ENCODE measurements at places on chromosomes 5 and 9.

- no peak for DNase-seq
These were observed 145.0 kb downstream of the ZNF462 start for GRCh38 chr9:107008011-107008410.

GRCh38 chr5:159274676-159275075 is 11.6 kb downstream of the UBLCP1 start:
- DNase-seq = no peak

GRCh38 chr9:17829812-17830385 is 251.0 kb downstream of the SH3GL2 start:
- DNase-seq = no peak

DNA sequence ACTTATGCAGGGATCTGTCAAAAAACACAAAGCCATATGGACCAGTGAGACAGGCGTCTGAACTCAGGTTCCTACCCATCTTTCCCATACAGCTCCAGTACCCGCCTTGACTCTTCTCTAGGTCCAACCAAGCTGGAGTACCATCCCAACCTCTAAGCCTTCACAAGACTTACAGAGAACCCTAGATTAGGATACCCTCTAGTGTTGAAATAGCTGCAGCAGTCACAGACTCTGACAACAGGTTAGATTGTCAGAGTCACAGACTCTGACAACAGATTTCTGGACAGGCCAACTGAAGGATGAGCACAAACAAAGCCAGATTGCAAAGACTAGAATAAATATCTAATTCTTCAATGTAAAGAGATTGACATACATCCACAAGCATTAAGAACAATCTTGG is 266.1 kb downstream of the GRIA1 start:
- DNase-seq = no peak

GRCh38 chr9:110939047-110939446 is 99.2 kb downstream of the LPAR1 start:
- no peak for DNase-seq

- DNase-seq = no peak
These were observed 15.0 kb downstream of the ZSWIM6 start for GRCh38 chr5:61347080-61347479.

DNA sequence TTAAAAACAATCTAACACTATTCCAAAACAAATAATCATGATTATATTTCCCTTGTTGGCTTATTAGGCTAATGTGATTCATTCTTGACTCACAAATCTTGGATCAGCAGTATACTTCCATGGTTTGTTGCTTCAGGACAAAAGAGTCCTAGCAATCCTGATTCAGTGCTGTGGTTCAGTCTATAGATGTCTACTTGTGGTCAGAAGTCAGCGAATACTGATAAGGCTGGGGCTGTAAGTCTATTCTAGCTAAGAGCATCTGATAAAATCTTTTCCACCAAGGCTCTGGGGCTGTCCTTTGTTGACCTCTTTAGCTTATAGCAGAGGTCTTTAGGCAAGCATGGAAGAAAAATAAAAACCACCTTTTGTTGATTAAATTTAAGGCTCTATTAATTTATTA is 4.4 kb upstream of the SMIM3 start:
- DNase-seq = no peak

- no peak for DNase-seq
These were observed 10.4 kb downstream of the ISOC1 start for GRCh38 chr5:129104915-129105455.

DNA sequence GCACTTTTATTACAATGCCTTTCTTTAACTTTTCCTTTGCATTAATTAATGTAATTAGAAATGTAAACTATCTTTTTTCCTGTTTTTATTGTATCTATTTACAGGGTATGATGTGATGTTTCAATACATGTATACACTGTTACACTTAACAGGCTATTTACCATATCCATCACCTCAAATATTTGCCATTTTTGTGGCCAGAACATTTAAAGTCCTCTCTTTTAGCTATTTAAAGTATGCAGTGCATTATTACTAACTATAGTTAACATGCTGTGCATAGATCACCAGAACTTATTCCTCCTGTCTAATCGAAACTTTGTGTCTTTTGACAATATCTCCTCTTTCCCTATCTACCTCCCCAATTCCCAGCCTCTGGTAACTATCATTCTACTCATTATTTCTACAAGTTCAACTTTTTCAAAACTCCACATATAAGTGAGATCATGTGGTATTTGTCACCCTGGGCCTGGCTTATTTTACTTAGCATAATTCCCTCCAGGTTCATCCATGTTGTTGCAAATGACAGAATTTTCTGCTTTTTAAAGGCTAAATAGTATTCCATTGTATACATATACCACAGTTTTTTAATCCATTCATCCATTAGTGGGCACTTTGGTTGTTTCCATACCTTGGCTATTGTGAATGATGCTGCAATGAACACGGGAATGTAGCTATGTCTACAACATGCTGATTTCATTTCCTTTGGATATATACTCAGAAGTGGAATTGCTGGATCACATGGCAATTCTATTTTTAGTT is 32.8 kb downstream of the OR2K2 start:
- DNase-seq = no peak

GRCh38 chr9:123678038-123678877 is 251.7 kb downstream of the DENND1A start:
- no peak for DNase-seq

DNA sequence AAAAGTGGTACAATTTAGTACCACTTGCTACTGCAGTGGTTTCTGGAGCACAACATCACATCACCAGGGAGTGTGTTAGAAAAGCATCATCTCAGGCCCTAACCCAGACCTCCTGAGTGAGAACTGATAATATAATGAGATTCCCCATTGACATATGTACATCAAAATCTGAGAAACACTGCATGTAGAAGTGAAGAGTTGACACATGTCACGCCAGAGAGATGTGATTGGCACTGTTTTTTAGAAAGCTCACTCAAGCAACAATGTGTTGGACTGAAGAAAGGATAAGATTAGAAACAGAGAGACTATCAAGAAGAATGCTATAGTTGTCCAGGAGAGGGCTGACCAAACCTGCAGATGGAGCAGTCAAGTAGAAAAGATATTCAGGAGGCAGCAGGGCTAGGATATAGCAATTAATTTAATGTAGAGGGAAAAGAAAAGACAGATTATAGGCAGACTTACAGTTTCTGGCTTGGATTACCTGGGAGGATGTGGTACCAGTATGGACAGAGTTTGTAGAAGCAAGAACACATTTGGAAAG is 324.4 kb upstream of the ADAMTSL1 start:
- DNase-seq = no peak

DNA sequence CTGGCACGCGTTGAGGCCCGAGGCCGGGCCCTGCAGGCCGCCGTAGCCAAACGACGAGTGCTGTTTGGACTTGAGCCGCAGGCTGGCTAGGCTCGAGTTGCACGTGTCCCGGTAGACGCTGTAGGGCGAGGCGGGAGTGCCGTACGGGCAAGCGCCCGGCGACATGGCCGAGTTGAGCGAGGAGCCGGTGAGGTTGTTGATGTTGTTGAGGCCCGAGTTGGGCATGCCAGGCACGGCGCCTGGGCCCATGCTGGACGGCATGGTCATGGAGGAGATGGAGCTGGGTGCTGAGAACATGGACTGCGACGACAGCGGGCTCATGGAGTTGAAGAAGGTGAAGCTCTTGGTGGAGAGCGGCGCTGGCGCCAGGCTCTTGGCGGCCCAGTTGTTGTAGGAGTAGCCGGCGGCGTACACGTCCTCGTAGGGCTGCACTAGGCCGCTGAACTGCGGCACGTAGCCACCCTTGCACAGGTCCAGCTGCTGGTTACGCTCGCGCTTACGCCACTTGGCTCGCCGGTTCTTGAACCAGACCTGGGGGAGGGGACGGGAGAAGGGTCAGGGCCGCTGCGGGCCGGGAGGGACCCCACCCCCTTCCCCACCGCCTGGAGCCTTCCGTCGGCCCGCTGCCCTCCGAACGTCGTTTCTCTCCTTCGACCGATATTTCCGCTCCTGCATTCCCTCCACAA is 5.1 kb downstream of the PITX1 start:
- no peak for DNase-seq

- peak; percentile 60 for DNase-seq
These were observed 63.1 kb downstream of the CXXC5 start for GRCh38 chr5:139711067-139711905.
